Fibroblast of skin of right quadriceps (primary cell): ENCODE measurements at places on chromosomes 12 and 14.

- DNase-seq = peak; percentile 48
Measured at GRCh38 chr12:15522574-15523187, 200.4 kb downstream of the PTPRO start.

DNA sequence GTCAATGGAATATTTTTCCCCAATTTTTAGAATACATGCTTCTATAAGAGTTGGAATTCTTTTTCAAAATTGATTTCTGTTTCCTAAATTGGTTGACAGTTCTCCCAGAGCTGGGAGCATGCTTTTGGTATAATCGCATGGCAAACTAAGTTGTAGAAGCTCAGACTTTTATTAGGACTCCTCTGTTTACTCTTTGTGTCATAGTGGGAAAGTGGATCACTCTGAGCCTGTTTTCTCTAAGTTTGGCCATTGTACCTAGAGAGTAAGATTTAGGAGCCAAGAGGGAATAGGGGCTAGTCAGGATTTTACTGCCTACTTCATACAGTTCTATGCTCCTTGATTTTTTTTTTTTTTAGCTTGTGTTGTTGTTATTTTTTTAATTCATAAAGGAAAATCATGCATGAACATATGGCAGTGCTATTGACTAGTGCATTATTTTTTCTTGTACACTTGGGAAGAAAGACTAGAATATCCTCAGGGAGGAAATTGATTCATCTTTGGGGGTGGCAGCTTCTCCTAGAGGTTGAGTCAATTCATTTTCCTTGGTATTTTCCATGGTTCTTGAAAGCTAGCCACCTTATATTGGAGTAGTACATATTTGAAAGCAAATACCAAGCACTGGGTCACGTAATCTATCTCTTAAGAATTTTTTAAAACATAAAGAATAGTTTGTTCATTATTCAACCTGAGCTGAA lies 77.7 kb upstream of the TRAF3 start:
- peak; percentile 31 for DNase-seq

GRCh38 chr12:57473392-57473791 lies 6.3 kb downstream of the ARHGAP9 start:
- DNase-seq = no peak

DNA sequence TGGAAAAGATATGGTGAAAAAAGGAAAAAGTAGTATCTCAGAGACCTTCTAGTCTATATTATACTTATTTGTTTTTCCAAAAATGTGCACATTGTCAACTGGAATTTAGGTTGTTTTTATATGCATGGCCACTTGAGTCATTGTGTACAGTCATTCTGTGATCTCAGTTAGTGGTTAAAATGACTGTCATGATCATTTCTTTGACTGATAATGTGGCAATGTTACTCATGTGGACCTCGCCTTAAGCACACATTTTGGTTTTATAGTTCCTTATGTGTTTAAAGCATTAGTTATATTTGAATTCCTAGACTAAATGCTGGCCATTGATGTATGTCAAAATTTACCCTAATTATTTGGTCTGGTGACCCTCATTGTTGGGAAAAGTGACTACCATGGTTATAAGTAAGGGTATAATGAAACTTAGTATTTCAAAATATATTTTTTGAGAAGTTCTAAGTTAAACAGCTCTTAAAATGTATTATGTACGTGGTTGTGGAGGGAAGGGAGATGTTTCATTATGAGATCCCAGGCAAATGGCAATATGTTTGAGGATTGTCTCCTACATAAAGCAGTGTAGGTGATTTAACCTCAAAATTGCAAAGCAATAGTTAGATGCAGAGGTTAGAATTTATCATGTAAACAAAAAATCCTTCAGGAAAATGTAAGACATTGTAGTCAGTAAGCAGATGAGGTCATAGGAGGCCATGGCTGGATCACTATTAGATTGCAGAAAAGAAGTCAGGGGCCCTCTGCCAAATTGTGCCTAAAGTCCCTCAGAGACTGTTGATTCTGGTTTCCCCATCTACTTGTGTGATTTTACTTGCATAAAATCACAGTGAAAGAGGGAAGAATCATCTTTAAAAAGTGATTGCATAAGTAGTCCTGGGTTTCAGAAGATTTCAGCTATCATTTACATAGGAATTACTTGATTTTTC lies 17.5 kb downstream of the PNMA1 start:
- DNase-seq = peak; percentile 68

DNA sequence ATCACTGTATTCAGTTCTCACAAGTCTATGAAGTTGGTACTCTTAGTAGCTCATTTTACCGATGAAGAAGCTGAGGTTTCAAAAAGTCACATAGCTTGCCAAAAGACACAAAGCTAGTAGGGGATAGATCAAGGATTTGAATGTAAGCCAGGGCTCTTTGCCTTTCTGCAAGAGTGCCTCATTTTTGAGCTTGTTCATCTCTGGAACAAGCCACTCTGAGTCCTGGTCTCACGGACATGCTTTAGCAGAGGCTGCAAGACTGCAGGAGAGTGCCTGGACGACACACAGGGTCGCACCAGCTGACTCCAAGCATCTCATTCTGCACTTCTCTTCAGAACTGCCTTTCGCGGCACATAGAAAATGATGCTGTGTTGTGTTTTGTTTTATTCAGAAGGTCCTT lies 3.7 kb downstream of the NUAK1 start:
- DNase-seq = peak; percentile 58

DNA sequence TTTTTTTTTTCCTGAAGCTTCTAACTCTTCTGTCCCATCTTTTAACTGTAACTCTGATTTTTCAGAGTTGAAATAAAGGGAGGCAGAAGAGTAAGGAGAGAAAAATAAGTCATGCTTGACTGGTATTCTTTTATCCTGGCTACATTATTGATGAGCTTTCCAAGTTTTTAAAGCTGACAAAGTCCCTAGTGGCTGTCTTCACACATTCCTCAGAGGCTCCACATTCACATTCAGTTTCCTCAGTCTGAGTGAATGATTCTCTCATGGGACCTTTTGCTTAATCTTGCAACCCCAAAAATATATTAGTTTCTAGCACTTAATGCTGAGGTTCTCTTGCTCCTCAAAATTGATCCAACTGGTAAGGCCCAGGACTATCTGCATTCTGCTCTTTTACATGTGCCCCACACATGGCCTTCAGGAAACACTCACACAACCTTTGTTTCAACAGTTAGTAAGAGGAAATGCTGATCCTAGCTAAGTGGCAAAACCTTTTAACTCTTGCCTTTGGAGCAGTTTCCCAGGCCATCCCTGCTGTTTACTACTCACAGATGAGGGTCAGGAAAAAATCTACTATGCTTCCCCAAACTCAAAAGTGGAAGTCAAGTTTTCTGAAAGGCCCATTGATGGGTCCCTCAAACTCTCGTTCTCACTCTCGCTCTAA lies 61.7 kb upstream of the SLC6A15 start:
- no peak for DNase-seq

DNA sequence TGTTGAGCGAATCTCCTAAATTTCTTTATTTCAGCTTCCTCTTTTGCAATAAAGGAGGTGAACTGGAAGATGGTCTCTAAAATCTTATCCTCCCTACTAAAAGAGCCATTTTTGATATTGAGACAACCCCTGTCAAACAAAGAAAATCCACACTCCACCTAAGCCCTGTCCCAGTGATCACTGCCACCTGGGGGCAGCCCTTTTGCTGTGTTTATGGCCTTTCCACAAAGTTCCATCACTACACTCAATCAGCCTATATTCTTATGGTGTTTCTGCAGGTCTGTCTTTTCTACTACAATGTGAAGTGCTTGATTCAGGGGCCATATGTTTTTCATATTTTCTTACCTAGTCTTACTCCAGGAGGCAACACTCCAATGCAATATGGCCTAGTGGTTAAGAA lies 163.7 kb downstream of the BMP4 start:
- DNase-seq = no peak

DNA sequence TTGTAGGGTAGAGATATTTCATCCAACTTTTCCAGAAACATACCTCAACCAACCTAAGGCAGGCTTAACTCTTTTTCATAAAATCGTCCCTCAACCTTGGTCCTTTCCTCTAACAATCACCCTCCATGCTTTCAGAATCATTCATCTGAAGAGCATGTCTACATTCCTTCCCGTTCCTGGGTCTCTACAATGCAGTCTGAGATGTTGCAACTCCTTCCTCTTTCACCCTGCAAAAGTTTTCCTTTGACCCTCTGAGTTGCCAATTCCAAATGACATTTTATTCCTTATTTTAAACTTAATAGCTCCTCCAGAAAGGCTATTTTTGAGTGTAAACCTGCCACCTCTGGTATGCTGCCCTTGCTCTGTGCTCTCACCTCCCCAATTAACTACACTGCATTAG lies 16.7 kb downstream of the SLC7A7 start:
- no peak for DNase-seq

- DNase-seq = no peak
Measured at GRCh38 chr14:97544571-97544970, 747.4 kb downstream of the VRK1 start.

GRCh38 chr12:53048033-53048779 lies 1.7 kb upstream of the TNS2 start:
- DNase-seq = peak; percentile 37

DNA sequence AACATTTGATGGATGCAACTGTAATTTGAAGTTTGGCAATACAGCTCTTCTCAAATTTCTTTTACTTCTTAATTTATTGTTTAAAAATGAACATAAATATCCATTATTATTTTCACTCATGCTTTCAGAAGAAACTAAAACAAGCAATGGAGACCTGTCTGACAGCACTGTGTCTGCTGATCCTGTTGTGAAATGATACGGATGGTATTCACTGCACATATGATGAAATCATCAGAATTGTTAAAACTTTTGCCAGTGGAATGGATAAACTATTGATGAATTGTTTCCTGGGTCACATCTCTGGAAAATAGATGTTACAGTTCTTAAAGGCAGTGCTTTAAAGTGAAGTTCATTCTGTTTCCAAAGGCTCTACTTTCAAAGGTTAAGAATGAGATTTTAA lies 59.2 kb downstream of the WASHC4 start:
- DNase-seq = peak; percentile 13

DNA sequence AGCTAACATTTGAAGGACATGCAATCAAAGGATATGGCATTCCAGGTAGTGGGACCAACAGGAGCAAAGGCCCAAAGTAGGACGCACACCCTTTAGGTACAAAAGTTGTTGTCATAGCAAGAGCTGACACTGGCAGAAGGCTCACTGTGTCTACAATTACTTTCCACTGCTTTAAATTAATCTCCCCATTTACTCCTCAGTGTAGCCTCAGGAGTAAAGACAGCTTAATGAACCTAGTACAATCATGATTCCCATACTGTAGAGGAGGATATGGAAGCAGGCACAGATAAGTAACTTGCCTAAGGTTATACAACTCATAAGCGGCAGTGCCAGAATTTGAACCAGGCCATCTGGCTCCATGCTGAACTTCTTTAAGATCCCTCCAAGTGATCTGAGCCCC lies 212.9 kb upstream of the SFSWAP start:
- DNase-seq = no peak

GRCh38 chr12:132783917-132784531 lies 22.4 kb upstream of the ANKLE2 start:
- no peak for DNase-seq

GRCh38 chr14:79576424-79576823 lies 634.9 kb downstream of the DIO2 start:
- no peak for DNase-seq

- DNase-seq = peak; percentile 97
Measured at GRCh38 chr14:76918782-76919394, 92.7 kb downstream of the LRRC74A start.

GRCh38 chr14:102182190-102182589 lies 42.5 kb downstream of the WDR20 start:
- peak; percentile 83 for DNase-seq

DNA sequence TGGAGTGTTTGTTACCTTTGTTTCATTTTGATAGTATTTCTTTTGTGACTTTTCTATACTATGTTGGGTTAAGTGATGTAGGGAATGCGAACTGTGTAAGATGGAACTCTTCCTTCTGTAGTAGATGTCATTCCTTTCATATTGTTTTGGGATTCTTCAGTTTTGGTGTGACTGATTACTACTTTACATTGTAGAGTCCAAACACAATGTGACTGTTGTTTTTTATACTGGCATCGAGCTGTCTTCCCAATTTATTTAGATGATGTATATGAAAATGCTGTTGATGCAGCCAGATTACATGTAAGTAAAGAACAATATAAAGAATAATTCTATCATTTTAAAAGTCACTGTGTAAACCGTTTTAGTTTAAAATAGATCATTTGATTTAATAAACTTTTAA lies 34.7 kb downstream of the WASHC4 start:
- DNase-seq = no peak

GRCh38 chr14:20197459-20197858 lies 6.8 kb downstream of the OR11G2 start:
- DNase-seq = no peak

DNA sequence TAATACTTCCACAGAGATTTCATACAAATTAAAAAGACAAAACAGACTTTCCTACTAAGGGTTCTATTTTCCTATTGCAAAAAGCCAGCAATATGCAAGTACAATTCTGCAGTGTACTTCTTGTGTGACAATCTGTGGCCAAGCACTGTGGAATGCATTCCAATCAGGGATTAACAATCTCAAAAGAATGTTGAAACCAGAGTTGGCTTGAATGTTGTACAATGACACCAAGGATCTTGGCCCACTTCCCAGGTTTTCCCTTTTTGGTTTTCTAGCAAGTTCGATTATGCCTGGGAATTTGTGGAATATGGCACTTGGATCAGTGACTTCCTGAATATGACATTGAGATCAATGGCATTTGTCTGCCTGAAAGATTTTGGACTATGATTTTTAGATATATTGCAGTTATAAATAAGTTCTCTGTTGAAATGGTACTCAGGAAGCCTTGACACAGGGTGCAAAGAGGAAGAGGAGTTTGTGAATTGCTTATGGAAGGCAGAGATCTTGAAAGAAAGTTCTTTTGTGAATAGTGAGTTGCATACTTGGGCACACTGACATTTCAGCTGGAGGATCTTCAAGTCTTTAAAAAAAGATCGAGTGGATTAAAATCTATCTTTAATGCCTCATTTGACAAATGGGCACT lies 81.4 kb upstream of the FERMT2 start:
- peak; percentile 95 for DNase-seq

- no peak for DNase-seq
Measured at GRCh38 chr12:79546466-79547043, 144.2 kb downstream of the PAWR start.

- DNase-seq = no peak
Measured at GRCh38 chr12:5026342-5026938, 17.2 kb upstream of the KCNA5 start.

- peak; percentile 36 for DNase-seq
Measured at GRCh38 chr12:26870491-26871419, 37.8 kb upstream of the ITPR2 start.

DNA sequence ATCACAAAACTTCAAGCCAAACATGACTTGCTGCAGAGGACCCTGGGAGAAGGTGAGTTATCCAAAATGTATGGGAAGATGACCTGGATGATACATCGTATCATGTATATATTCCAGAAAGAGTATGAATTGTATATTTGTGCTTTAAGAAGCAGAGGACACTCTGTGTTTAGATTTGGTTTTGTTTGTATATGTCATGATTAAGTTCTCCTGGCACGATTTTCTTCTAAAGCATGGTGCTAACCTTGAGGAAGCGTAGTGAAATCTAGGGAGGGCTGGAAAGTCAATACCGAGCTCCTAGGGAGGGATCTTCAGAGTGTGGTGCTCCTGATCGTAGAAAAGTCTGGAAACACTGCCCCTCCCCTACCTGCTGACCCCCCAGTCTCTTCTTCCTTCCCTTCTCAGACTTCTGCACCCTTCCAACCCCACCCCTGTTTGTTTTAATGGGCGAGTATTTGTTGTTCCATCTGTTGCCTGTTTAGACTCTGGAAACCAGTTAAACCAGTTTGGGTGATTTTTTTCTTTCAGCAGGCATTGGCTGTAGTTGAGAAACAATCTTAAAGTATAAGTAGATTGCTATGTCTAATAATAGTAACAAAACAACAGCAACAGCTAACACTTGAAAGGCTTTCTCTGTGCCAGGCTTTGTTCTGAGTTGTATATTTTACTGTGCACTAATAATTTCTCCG lies 141.6 kb downstream of the KICS2 start:
- no peak for DNase-seq
